Stimulated activated CD4-positive, alpha-beta T cell treated with anti-CD3 and anti-CD28 coated beads, TNF-alpha, amount 100 ng/mL, for 24 hours (primary cell): ENCODE measurements at places on chromosomes 1 and 21.

DNA sequence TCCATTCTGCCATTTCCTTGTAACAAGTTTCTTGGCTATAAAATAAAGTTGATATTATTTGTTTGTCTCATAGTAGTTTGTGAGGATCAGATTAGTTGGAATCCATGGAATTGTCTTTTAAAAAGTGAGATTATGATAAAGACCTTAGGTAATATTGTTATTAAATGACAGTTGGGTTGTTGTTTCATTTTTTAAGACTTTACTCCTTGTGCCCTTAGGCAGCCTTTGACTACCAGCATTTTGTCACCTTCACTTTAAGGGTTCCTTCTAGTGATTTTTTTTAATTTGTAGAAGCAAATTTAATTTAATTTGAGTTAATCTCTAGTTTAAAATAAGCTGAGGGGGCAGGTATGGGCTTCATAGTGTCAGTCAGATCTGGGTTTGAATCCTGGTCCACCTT, 84.6 kb upstream of the ZNF326 start:
- no peak for DNase-seq

GRCh38 chr1:90862782-90863181, 145.7 kb upstream of the BARHL2 start:
- no peak for DNase-seq

GRCh38 chr21:38439957-38440356, 58.3 kb downstream of the ERG start:
- no peak for DNase-seq

- DNase-seq = no peak
Observed at GRCh38 chr1:172400722-172401105, 19.8 kb upstream of the C1orf105 start.

DNA sequence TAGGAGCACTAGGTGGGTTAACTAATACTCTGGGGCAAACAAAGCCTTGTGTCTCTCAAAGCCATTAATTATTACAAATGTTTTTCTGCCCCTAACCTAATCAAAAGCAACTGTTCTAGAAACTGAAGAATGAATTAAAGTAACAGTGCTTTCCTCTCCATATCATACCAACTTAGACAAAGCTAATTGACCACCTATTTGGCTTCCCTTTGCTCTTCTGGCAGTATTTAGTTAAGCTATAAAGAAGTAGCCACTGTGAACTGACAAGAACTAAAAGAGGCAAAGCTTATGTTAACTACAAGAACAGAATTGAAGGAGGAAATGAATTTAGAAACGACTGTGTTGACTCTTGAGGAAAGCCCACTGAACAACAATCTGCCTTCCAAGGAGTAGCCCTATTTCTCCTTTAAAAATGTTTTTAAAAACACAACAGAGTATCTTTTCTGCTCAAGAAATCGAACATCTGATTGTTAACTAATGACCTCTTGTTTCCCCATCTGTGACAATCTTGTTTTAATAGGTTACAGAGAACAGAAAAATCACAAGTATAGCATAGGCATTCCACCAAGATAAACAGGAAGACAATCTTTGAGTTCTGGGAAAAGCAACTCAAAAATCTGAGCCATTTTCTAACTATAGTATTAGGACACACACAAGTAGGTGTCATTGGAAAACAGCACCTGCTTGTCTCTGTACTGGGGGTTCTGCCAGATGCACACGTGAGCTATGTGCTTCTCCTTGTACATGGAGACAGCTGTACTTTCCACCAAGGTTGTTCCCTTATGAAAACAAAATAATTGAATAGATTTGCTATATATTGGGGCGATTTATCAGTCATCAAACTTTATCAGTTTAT, 3.1 kb upstream of the EGLN1 start:
- DNase-seq = no peak

GRCh38 chr1:194466706-194467105, 1280.3 kb upstream of the B3GALT2 start:
- no peak for DNase-seq

GRCh38 chr1:224523676-224524075, 89.1 kb upstream of the WDR26 start:
- no peak for DNase-seq

- DNase-seq = no peak
Observed at GRCh38 chr1:43998000-43998378, 6.6 kb downstream of the CCDC24 start.

GRCh38 chr21:42609811-42610210, 43.6 kb upstream of the PDE9A start:
- peak; percentile 40 for DNase-seq

GRCh38 chr1:29736582-29737188, 500.4 kb downstream of the PTPRU start:
- no peak for DNase-seq

- DNase-seq = no peak
Observed at GRCh38 chr1:73034271-73034670, 751.9 kb upstream of the NEGR1 start.

DNA sequence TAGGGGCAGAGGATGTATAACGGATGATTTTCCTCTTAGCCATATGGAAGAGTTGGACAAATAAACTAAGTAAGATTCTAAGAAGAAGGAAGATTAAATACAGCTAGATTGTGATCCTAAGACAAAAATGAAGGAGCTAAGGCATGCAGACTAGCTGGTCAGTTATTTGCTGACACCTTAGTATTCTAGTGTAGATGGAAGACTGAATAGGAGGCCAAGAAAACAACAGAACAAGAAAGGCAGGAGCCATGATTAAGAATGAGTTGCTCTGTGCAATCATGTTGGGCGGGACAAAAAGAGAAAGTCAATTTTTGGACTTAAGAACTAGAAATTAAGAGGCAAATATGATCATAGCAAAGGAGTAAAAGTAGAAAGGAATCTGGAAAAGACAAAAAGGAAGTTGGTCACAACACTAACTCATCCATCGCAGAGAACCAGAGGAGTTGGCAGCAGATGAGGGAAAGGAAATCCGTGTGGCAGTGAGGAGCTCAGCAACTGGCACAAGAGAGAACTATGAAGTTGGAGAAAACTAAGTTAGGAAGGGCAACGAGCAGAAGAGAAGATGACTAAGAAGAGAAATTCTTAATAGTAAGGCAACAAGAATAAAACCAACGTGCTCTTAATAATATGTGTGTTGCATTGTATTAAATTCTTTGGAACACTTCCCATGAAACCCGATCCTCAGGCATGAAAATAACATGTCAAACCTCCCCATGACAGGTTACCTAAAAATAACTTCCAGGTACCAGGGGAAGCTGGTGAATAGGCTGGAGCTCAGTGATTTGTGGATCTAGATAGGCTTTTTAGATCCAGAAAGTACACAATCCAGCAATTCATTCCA, 234.4 kb downstream of the LTN1 start:
- no peak for DNase-seq

GRCh38 chr1:112735752-112736151, 20.6 kb upstream of the PPM1J start:
- no peak for DNase-seq

DNA sequence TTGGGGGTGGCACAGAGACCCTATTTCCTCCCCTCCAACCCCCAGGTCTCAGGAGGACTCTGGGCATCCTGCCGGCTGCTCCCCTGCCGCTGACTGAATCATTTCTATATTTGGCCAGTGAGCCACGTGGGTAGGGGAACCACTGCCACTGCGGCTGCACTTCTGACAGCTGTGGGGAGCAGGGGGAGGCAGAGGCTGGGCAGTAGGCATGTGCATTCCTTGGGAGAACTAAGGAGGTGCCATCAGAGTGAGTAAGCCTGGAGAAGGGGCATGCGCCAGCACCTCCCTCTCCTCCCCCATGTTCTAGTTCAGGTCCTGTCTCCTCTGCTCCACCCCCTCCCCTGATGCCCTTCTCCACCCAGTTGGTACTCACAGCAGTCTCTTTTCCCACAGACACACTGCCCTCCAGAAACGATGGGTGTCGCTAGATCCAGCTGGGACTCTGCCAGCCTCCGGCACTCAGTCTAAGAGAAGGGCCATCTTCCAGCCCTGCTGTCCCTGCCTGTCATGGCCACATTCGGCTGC, 12.0 kb downstream of the PPFIA4 start:
- DNase-seq = no peak
